Posterior vena cava (tissue), 2 donors: ENCODE measurements at places on chromosomes 13 and 19. TPM values are rescaled to one million over a fixed set of nuclear protein-coding genes. Genes with fewer than 3 reads are reported as not detected.

- DNase-seq = no peak
These were observed 50.0 kb upstream of the TMTC4 start for GRCh38 chr13:100724568-100724967.

DNA sequence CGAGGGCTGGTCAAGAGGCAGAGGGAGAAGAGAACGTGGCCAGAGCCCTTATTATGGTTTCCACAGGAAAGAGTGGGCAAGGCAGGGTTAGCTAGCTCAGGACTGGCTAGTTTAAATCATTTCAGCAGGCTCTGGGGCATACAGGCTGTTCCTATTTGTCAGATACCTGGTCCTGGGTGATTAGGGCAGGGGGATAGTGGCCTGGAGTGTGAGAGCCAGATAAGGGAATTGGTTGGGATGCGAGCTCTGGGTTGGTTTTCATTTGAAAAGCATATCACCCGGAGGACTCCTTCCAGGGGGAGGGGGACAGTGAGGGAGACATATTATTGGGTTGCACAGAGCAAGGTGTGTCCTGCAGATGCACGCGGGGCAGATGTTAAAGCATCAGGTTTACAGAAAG is 75.3 kb upstream of the CLDN10 start:
- DNase-seq = no peak

GRCh38 chr19:41947091-41947490 is 12.0 kb downstream of the RABAC1 start:
- no peak for DNase-seq

- no peak for DNase-seq
These were observed 116.4 kb downstream of the FRY start for GRCh38 chr13:32147976-32148375.

- no peak for DNase-seq
These were observed 109.2 kb downstream of the SGCG start for GRCh38 chr13:23289917-23290357.

- DNase-seq = no peak
These were observed 220.3 kb downstream of the RAP2A start for GRCh38 chr13:97654236-97654635.

DNA sequence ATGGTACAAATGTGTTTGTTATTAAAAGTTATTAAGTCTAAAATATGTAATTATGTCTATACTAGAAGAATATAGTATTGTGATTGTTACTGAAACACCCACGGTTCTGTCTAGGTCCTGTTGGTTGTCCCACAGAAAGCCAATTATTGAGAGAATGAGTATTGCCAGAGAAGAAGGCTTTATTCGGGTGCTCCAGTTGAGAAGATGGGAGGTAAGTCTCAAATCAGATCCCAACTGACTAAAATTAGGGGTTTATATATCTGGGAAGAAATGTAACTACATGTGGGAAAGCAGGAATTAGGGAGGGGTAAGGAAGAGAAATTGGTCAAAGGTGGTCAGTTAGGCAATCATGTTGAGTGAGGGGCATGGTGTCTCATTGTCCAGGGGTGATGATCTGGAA is 798.4 kb downstream of the PCDH17 start:
- DNase-seq = no peak

GRCh38 chr19:44973982-44974735 is 19.0 kb downstream of the CLPTM1 start:
- DNase-seq = no peak

- no peak for DNase-seq
These were observed 7.1 kb downstream of the DNASE2 start for GRCh38 chr19:12873891-12874745.

DNA sequence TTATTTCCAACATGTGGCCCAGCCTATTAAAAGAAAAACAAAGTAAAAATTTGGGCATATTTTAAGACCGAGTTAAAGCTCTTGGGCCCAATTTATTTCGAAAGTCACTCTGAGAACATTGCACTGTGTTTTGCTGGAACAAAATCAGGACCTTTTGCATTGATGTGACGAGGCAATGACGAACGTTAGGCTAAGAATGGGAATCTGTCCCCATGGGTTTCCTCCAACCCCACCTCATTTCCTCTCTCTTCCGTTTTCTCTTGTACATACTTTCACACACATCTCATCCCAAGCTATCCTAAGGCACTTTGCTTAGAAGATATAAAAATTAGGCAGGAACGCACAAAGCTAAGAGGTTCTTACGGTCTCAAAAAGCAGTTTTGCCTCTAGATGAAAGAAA is 22.1 kb downstream of the EDNRB start:
- DNase-seq = no peak

DNA sequence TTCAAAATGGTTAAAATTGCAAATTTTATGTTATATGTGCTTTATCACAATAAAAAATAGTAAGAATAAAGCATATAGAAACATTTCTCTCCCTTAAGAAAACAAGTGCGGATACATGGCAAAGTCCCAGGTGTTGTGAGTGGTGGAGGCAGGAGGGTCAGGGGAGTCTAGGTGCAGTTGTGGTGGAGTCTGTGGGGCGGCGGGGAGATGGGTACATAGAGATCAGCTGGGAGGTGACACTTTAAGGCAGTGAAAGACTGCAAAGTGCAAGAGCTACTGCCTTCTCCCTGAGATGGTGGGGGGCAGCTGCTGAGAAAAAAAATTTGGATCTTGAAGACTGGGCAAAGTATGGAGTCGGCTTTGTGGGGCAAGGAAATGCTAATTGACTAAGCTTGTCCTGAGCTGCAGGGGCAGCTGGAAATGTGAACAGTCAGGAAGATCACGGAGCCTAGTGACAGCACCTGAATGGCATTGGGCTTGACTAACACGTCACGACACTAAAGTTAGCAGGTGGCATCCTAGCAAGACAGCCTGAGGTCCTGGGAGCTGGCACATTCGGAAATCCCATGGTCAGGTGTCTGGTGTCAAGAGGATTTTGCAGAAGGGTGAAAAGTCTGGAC is 72.9 kb upstream of the IRS2 start:
- no peak for DNase-seq

The KCNRG gene
- total RNA-seq = not detected

The TPTE2 gene
- 0.19 TPM for total RNA-seq

The PSG7 gene
- total RNA-seq = not detected

The GSX1 gene
- total RNA-seq = not detected

The CEACAM3 gene
- total RNA-seq = 0.93 TPM

The SSC5D gene
- 32.4 TPM for total RNA-seq
